ENCODE measurements at places on chromosomes 5 and 9.

- no peak for DNase-seq
Observed at GRCh38 chr5:107466233-107466769, 204.4 kb downstream of the EFNA5 start.

DNA sequence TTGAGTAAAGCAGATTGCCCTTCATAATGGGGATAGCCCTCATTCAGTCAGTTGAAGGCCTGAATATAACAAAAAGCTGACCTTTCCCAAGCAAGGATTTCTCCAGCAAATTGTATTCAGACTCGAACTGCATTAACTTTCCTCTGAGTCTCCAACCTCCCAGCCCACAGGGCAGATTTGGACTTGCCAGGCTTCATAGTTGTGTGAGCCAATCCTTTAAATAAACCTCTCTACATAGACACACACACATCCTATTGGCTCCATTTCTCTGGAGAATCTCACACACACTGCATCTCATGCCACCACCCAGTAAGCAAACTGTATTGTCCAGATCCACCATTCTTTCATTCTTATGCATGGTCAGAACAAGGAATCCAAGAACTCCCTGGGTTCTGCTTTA, 225.1 kb downstream of the MPDZ start:
- no peak for DNase-seq

GRCh38 chr5:150458802-150459557, 9.4 kb upstream of the RPS14 start:
- no peak for DNase-seq

- DNase-seq, result no peak
Observed at GRCh38 chr5:5652181-5652580, 229.7 kb downstream of the ICE1 start.

DNA sequence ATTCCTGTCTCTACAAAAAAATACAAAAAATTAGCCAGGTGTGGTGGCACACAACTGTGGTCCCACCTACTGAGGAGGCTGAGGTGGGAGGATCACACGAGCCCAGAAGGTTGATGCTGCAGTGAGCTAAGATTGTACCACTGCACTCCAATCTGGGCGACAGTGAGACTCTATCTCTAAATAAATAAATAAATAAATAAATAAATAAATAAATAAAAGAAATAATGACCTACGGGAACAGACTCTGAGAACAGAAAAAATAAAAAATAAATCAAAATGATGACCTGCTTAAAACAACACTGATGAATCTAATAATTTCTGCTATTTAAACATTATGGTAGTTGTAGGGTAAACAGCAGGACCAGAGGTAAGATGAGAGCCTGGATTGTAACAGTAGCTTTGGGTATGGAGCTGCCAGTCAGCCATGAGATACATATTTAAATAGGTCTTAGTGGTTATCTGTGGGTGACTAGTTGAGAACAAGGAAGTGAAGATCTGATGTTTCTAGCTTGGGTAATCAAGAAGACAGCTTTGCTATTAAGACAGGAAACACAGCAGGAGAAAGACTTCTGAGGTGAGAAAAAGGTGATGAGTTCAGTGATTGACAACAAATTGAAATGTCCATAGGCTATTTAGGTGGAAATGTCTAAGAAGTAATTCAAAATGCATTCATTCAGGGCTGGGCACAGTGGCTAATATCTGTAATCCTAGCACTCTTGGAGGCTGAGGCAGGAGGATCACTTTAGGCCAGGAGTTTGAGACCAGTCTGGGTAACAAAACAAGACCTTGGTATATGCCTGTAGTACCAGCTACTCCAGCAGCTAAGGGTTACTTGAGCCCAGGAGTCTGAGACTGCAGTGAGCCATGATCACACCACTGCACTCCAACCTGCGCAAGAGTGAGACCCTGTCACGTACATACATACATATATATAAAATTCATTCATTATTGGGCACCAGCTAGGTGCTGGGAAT, 11.0 kb downstream of the RNF145 start:
- DNase-seq, result no peak

- DNase-seq, result no peak
Observed at GRCh38 chr5:78753093-78753531, 104.5 kb upstream of the LHFPL2 start.

DNA sequence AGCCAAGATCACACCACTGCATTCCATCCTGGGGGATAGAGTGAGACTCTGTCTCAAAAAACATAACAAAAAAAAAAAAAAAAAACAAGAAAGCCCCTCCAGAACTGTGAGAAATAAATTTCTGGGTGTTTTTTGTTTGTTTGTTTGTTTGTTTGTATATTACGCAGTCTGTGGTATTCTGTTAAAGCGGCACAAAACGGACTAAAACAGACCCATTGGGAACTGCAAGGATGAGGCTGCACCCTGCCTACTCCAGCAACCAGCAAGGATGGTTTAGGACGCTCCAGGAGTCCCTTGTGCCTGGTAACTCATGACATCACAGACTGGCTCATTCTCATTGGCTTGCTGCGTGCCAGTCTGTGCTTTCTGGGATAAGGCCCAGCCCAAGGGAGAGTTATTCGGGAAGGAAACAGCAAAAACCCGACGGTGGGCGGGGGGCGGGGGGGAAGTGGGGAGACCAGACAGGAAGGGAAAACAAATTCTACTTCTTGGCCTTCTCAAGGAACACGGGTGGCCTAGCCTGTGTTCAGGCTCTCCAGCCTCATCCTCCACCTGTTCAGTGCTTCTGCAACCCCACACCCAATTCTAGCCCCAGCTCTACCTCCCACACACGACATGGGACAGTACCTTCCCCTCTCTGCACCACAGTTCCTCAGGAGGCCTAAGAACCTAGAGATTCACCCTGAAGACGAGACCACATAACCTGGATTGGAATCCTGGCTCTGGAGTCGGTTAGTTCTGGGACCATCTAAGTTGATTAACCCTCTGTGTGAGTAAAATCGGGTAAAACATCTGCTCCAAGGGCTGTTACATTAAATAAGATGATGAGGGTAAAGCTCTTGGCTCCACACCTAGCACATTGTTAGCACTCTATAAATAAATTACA, 2.8 kb downstream of the CD74 start:
- DNase-seq, result peak; percentile 67

DNA sequence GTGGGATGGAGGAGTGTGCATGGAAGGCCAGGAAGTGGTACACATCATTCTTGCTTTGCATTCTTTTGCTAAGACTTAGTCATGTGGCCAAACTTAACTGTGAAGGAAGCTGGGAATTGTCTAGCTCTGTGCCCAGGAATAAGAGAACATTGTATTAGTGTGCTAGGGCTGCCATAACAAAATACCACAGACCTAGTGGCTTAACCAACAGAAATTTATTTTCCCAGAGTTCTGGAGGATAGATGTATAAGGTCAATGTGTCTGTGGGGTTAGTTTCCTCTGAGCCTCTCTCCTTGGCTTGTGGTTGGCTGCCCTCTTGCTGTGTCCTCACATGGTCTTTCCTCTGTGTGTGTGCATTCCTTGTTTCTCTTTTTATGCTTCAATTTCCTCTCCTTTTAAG, 32.4 kb downstream of the NNT start:
- DNase-seq, result no peak

DNA sequence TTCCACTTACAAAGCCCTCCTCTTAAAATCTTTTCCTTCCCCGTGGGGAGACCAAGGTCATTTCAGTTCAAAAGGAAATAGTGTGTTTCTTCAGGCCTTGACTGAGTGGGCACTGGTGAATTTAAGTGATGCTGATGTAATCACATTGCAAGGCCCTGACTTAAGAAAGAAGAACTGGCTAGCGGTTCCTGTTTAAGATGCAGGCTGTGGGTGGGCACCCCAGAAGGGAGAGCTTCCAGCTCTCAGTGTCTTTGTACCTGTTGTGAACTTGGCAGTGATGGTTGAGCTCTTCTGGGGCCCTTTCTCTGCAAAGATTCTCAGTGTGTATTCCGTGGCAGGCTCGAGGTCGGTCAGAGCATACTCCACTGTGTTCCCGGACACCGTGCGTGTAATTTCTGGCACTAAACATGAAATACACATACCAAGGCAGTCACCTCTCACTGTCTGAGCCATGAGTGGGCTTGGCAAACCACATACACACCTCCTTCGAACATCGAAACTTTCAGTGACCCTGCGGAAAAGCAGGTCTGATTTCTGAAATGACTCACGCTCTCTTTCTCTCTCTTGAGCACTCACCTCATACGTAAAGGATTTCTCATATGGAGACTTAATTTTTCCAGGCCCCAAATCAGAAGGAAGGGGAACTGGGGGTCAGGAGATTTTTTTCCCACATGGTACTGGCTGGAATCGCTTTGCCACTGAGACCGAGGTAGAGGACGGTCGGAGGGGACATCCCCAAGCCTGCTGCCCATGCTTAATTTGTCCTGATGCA, 81.9 kb downstream of the TNC start:
- DNase-seq, result no peak

DNA sequence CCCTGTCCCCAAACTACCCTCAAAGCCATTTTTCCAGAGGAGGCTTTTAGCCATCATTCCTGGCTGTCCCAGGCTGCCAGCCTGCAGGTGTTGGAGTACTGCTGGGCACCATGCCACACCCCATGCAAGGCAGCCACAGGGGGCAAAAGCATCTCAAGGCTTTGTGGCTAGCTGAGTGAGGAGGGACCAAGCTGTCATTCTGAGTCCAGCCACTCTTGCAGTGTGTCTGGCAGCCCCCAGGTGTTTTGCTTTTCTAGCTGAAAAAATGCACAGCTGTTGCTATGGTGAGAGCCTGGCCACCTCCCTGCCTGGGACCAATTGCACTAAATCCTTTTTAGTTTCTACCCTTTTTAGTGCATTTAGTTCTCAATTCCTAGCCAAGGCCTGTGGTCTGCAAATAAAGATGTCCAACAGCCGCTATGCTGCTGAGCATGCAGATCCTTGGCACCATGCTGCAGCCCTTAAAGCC, 50.4 kb upstream of the PTGS1 start:
- DNase-seq, result no peak

DNA sequence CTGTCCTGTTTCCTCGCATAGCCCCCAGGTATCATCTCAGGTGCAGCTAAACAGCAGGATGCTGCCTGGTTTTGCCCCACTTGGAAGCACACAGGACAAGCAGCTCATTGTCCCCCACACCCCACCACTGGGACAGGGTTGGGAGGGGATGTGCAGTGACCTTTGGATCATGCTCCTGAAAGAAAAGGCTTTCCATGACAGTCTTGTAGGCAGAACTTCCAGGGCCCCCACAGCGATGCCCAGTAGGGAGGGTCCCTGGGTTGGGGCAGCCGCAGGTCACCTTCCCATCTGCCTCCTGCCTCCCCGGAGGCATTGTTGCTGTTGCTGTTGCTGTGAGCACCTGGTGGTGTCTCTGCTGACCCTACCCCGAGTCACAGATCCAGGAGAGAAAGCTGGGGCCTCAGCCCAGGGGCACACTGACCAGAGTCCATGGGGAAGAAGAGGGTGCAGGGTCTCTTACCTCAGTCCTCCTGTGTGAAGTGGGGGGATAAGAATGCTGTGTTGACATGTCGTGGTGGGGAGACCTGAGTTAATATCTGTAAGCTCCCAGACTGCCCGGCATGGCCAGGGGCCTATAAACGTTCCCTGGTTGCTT, 8.5 kb downstream of the CEP72 start:
- no peak for DNase-seq

- DNase-seq, result no peak
Observed at GRCh38 chr9:86707932-86708510, 239.3 kb downstream of the GAS1 start.

GRCh38 chr5:169545762-169546161, 37.8 kb upstream of the SPDL1 start:
- DNase-seq, result no peak

- DNase-seq, result no peak
Observed at GRCh38 chr9:129719135-129719534, 33.7 kb downstream of the PTGES start.

DNA sequence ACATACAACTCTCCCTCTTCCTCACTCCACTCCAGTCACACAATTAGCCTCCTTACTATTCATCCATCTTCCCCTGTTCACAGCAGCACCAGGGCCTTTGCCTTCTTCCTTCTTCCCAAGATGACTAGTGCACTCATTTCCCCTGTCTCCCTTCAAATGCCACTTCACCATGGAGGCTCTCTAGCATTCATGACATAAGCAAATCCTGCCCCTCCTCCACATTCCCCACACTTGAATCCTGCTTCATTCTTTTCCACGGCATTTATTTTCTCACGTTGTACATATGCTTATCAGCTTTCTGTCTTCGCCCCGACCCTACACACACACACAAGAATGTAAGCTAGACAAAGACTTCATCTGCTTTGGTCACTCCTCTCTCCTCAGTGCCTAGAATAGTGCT, 133.3 kb downstream of the CDK5RAP2 start:
- DNase-seq, result no peak

GRCh38 chr5:20649966-20650365, 662.0 kb upstream of the CDH18 start:
- no peak for DNase-seq

DNA sequence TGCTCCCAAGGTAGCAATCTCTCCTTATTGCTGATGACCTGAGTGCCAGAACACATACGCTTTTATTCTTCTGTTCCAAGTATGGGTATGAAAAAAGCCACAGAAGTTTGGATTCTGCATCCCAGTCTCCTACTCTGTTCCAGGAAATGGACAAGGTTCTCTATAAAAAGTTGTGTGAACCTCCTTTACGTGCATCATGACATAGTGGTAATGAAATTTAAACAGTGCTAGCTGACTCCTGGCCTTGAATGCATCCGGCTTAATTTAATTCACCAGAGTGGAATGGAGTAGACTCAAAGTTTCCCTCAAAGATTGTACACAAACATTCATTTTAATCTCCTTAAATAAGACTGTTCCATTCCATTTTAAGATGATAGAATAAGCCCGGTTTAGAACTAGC, 68.9 kb downstream of the LURAP1L start:
- DNase-seq, result no peak

- no peak for DNase-seq
Observed at GRCh38 chr9:106403081-106403480, 459.9 kb upstream of the ZNF462 start.

DNA sequence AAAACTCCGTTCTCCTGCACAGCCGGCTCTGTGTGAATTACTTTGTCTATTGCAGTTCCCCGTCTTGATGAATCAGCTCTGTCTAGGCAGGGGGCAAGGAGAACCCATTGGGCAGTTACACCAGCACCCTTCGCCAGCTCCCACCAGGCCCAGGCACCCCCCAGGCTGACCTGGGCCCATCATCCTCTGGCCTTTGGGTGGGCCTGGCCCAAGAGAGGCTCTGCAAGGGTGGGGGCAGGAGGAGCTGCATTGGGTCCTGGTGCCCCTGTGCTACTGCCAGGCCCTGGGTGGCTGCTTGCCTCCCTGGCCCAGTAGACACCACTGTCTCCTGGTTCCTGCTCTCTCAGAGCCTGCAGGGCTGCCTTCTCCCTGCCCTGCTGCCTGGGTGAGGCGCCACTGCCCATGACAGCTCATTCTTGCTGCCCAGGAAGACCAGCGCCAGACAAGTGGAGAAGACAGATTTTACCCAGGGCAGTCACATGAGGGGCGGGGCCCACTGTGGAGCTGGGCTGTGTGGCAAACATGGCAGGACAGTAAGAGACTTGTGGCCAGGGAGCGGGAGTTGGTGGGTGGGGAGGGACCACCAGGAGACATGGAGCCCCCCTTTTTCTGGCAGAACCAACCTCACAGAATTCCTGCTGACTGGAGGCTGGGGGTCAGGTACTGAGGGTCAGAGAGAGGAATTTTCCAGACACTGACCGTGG, 67.2 kb downstream of the MRPL36 start:
- DNase-seq, result no peak

GRCh38 chr9:126952205-126952977, 37.8 kb downstream of the RALGPS1 start:
- DNase-seq, result no peak

GRCh38 chr5:32135086-32135485, 39.0 kb downstream of the GOLPH3 start:
- no peak for DNase-seq

GRCh38 chr5:66993448-66993847, 203.2 kb downstream of the CD180 start:
- no peak for DNase-seq

Data from brain pericyte (primary cell).